ENCODE measurements at places on chromosomes 6 and 20.
A peak's percentile ranks its signal among the peaks of the same experiment; 100 is the strongest.

DNA sequence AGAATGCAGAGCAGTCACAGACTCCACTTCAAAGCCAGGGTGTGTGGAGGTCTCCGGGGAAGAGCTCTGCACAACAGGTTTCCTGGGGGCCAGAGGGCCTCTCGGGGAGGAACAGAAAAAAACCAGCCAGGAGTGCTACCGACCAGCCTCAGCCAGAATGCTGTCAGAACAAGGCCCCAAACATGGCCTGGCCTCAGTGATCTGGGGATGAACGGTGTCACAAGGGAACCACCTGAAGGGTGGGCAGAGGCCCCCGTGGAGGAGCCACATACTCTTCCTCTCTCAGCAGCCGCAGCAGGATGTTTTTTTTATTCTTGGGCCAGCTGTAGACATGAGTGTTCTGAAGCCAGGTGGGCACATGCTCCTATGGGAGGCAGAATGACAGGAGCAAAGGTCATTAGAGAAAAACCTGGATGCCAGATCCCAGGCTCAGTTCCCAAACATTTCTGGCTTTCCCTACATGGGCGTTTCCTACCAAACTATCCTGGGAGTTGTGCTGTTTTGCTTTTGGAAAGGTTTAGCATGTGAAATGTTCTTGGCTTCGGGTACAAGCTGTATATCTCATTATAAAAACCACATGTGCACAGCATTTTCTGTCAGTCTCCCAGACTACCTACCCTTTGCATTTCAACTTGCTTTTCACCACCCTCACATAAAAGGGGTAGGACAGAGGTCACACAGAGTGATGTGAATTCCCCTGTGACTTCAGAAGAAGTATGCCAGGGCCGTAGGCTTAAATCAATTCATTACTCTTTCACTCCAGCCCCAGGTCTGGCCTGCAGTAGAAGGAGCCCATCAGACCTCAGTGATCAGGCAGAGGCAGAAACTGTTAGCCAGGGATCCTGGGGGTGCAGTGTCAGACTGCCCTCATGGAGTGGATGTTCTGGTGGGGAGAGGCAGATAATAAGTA is 46.2 kb downstream of the TRAF3IP2 start:
- no peak for DNase-seq

- DNase-seq: no peak
Observed at GRCh38 chr20:23009636-23010035, 25.5 kb upstream of the SSTR4 start.

DNA sequence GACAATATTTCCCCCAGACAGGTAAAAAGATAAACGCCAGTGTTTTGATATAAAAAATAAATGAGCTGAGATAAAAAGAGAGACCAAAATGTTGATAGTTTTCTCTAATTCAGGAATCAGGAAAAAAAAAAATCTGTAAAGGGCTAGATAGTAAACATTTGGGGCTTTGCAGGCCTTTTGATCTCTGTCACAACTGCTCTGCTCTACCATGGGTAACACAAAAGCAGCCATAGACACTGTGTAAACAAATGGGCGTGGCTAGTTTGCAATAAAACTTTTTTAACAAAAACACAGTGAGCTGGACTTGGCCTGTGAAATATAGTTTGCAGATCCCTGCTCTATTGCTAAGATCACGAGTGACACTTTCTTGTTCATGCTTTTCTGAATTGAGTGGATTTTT is 219.1 kb upstream of the STXBP5 start:
- DNase-seq: no peak

- DNase-seq: peak; percentile 66
Observed at GRCh38 chr6:63598049-63599036, 26.1 kb downstream of the LOC128125822 start.

DNA sequence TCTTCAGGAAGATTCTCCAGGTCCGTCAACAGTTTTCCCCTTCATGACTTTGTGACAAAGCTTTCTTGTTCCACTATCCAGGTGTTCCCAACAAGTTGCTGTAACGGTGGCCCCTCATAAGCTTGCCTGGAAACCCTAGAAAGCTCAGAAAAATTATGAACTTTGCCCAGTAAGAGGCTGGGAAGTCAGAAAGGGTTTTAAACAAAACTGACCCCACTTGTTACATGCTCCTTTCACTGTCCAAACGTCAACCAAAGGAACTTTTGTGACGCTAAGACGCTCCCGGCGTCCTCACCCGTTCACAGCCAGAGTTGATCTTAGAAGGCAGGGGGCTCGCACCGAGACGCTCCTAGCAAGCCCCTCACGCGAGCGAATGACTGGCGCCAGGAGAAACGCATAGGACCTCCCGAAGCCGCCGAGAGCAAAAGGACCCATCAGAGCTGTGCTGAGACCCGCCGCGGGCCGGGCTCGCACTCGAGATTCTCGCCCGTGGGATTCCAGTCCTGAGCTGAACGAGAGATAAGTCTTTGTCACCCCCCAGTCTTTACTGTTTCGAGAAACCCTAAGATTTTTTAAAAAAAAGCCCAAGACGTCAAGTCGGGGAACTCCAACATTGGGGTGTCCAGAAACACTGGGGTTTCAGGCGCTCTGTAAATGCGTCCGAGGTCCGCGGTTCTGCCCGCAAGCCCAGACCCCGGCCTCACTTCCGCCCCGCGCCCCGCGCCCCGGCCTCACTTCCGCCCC is 544 bp upstream of the ACAT2 start:
- DNase-seq: no peak
